ENCODE measurements at places on chromosomes 2 and 18.

DNA sequence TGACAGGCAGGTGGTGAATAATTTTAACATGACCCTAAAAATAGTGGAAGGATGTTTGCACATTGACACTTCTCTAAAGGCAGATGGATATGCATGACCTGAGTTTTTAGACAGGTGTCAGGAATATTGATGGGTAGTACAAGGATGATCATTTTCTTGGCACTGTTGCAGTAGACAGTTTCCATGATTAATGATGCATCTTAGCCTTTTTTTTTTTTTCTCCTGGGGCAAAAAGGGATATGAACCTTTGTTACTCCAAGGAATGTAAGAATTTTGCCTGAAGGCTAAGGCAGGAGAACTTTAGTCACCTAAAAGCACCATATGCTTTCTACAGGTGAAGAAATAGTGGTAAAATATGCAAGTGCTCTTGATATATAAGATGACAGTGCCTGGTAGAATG, 136.3 kb upstream of the CAVIN2 start:
- DNase-seq = no peak

- no peak for DNase-seq
Measured at GRCh38 chr18:78771496-78772359, 207.9 kb upstream of the SALL3 start.

- no peak for DNase-seq
Measured at GRCh38 chr2:136054856-136055255, 63.1 kb downstream of the CXCR4 start.

GRCh38 chr2:165889158-165889557, 64.4 kb downstream of the TTC21B start:
- DNase-seq = no peak

DNA sequence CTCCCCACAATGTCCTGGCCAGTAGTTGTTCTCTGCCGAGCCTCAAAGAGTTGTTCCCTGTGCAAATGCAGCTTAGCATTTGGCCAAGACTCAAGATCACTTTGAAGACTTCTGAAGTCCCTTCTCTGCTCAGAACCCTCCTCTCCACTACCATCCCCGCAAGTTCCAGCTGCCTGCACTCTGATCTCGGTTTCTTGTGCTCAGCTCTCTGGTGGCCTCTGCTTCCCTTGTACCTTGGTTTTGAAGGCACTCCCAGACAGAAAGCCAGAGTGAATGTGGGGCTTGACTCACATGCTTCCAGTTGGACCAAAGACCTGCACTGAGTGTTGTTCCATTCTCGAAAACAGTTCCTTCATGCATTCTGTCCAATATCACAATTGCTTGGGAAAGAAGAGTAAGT, 28.6 kb downstream of the CRACDL start:
- DNase-seq = no peak

- no peak for DNase-seq
Measured at GRCh38 chr18:76130845-76131244, 364.2 kb downstream of the ZNF516 start.

DNA sequence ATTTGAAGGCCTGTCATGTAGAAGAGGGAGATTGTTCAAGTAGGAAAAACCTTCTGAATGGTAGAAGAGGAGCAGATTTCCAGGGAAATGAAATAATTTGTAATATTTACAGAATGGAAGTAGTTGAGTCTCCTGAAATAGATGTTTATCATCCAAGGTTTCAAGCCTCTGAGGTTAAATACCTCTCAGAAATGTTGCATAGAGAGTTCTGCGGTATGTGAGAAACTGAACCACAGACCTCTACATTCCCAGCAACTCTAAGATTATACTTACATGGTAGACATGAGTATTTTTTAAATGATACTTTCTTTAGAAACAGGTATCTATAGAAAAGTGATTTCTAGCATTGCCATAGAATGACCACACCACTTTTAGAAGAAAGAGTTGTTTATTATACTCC, 379.8 kb upstream of the FANCL start:
- no peak for DNase-seq

DNA sequence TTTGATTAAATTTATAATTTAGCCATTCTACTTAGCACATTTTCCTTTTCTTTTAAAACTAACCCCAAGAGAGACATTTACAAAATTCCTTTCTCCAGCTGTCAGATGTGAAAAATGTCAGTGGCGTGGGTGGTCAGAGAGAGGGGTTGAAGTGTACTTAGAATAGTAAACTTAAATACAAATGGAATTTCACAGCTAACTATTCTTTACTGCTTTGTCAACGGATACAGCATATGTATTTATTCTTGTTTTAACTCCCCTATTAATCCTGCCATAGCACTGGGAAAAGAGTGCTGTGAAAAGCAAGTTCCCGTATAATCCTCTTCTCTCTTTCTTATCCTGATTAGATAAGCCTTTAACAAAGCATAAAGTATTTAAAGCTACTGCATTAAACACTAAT, 191.4 kb upstream of the CHAC2 start:
- no peak for DNase-seq

GRCh38 chr2:150473767-150474166, 13.7 kb downstream of the RND3 start:
- DNase-seq = no peak

GRCh38 chr2:181120625-181121024, 140.2 kb downstream of the UBE2E3 start:
- no peak for DNase-seq

All from activated CD4-positive, alpha-beta T cell treated with anti-CD3 and anti-CD28 coated beads, Interleukin-2, amount 50 U/mL, for 24 hours (primary cell).